Activated naive CD8-positive, alpha-beta T cell treated with anti-CD3 and anti-CD28 coated beads, Interleukin-2, amount 50 U/mL, for 24 hours (primary cell): ENCODE measurements at places on chromosomes 1 and 21.

- no peak for DNase-seq
Observed at GRCh38 chr1:219650880-219651279, 38.0 kb upstream of the ZC3H11B start.

DNA sequence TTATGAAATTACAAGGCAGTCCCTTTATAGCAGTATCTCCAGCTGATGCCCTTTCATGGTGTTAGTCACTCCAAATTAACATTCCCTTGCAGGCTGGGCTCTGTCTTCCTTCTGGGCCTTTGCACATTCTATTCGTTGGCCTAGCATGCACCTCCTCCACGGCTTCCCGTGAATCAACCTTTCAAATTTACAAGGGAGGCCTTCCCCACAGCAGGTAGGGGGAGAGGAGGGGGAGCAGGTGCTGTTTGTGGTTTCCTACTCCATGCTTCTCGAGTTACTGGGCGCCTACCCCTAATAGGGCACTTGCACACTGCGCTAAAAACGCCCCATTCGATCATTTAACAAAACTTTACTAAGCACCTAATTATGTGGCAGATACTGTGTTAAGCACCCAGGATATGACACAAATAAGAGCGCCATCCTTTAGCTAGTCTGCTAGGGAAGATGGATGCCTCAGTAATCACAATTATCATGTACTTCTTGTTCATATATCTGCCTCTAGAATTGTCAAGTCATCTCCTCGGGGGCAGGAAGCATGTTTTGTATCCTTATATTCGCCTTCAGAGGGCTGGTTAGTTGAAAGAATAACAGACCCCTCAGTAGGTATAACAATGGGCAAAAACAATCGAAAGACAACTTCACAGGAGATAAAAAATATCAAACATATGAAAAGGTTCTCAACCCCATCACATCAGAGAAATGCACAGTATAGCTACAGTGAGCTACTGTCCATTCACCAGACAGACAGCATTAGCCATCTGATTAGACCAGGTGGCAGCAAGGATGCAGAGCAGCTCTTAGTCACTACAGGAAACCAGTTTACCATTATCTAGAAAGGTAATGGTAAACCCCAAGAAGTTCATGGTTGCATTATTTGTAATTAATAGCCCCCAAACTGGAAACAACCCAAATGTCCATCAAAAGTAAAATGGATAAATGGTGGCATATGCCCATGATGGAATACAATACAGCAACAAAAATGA lies 1.7 kb upstream of the ADAR start:
- DNase-seq = peak; percentile 48

- no peak for DNase-seq
Observed at GRCh38 chr1:194339471-194339870, 1153.1 kb upstream of the B3GALT2 start.

GRCh38 chr1:22131875-22132486 lies 10.9 kb downstream of the WNT4 start:
- DNase-seq = peak; percentile 69

DNA sequence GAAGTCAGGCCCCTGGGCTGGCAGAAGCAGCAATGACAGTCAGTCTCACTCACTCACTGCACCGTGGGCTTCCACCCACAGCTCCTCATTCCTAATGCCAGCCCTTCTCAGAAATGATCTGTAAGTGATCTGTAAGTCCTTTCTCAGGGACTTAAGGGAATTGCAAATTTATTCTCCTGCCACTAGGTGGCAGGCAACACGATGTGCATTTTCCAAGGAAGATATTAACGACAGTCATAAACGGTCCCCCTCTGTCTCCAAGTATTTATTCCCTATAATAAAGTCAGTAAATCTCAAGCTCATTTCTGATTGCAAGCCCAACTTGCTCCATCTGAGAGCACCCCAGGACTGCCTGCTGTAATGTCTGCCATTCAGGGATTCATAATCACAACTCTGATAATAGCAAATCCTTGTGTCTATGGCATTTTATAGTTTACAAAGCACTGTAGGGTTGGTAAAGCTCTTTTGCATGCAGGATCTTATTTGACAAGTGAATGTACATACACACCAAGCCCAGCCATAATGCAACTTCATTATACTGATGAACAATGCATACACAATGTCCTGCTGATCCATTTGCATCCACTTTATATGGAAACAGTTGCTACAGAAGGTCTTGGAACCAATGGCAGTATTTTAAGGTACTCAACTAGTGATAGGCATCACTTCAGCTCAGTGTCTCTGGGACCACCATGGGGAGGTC lies 380.5 kb upstream of the CAMK1G start:
- DNase-seq = no peak

GRCh38 chr1:161499099-161500039 lies 5.9 kb upstream of the FCGR2A start:
- no peak for DNase-seq

DNA sequence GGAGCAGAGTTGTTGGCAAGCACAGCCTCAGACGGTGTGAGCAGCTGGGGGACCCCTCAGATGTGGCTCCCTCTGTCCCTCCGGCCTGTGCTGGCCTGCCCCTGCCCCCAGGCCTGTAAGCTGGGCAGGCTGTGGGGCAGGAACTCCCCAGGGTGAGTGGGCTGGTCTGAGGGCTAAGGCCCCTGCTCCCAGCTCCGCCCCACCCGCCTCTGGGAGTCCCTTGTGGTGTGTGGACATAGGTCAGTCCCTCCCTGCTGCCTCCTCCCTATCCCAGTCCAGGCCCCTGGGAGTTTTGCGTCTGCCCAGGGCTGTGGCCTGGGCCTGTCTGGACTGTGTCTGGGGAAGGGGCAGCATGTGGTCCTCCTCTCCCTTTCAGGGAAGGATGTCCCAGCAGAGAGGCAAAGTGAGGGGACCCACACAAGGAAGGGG lies 3.6 kb upstream of the VWA1 start:
- no peak for DNase-seq

DNA sequence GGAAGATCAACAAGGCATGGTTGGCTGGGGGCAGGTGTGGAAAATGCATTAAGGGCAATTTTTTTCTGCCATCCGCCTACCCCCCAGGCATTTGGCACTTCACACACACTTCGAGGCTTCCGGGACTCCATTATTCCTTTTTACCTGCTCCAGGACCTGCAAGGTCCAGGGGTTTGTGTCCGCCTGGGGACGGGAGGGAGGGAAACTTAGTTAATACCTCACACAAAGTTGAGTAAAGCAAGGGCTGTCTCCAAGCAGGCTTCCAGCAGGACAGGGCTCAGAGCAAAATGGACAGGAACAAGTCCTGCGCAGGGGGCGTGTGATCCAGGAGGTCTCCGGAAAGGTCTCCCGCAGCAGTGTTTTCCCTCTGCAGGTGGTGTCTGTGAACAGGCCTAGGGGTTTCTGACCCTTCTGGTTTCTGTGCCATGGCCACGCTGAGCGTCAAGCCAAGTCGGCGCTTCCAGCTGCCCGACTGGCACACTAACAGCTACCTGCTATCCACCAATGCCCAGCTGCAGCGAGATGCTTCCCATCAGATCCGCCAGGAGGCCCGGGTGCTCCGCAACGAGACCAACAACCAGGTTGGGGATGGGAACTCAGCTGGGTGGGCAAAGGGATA lies 712 bp downstream of the TEKT2 start:
- DNase-seq = no peak

DNA sequence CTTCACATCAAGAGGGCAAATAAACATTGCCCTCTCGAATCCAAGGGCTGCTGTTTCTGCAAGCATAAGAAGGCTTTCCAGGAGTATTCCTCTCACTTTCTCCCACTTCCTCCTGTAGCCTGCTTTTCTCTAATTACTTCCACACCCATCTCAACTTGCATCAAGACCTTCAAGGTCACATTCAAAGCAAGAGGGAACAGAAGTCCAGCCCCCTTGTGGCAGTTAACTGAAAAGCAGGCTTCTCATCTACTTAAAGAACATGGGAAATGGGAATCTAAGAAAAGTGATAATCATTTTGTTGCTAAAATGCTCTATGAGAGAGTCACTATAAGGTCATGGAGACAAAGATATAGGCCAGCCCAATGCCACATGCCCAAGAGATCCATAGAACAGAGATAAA lies 874.4 kb downstream of the KCNT2 start:
- DNase-seq = no peak

GRCh38 chr1:64873576-64873975 lies 92.8 kb downstream of the JAK1 start:
- DNase-seq = no peak

DNA sequence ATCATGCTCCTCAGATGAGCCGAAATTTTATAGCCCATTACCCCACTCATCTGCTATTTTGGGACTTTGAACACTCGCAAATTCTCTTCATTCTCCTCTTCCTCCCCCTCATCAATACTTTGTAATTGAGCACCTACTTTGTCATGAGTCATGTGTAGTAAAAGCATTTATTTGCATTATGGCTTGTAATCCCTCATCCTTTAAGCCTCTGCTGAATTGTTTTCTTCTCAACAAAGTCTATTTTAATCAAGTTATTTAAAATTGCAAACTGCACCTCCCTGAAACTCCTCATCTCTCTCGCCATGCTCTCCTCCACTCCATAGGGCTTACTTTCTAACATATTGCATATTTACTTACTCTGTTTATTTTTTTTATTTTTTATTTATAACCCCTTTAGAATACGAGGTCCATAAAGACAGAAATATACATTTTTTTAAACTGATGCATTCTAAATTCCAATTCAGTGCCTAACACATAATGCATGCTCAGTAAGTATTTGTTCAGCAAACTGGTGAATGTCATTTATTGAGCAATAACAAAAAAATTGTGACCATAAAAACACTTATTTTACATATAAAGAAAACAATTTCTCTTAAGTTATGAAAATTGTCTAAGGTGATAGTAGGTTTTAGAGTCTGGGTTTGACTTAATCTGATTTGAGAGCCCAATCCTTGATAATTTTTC lies 161.7 kb downstream of the FASLG start:
- DNase-seq = no peak

DNA sequence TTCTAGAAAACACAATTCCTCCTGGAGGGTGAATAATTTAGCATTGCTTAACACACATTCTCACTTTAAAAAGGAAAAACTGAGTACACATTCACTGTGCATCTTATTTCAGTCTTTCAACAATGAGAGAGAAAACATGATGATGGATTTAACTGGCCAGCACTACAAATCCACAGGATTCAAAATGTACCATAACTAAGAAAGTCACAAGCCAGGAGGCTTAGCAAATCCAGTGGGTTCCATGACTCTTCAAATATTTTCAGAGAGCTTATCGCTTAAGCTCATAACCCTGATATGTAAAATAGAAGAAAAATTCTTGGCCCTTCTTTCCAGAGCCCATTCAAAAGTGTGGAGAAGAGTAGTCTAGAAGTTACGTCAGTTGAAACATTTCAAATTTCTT lies 820.3 kb downstream of the LTN1 start:
- DNase-seq = no peak

- no peak for DNase-seq
Observed at GRCh38 chr1:238964631-238965030, 421.7 kb upstream of the CHRM3 start.

GRCh38 chr1:206094024-206094423 lies 23.2 kb downstream of the AVPR1B start:
- DNase-seq = no peak

- no peak for DNase-seq
Observed at GRCh38 chr1:74145086-74145485, 52.9 kb downstream of the LRRIQ3 start.

DNA sequence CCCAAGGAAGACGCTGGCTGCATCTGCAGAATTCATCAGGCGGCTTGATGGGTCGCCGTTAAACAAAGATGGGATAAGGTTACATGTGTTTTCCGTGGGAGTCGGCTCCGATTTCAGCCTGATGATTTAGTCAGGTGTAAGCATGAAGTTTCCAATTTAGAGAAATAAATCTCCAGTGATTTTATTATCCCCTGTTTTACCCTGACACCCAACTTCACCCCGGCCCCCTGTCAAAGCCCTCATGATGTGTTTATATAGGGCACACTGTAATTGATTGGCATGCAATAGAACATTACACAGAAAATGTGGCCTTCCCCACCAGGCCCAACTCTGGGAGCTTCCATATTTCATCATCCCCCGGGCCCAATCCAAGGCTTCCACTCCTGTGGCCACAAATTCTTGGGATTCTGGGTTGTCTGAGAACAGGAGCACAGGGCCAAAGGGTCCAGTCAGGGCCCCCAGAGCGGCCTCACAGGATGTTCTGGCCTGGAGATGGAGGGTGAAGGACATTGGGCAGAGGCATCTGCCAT lies 72.5 kb downstream of the FOXD2 start:
- no peak for DNase-seq

DNA sequence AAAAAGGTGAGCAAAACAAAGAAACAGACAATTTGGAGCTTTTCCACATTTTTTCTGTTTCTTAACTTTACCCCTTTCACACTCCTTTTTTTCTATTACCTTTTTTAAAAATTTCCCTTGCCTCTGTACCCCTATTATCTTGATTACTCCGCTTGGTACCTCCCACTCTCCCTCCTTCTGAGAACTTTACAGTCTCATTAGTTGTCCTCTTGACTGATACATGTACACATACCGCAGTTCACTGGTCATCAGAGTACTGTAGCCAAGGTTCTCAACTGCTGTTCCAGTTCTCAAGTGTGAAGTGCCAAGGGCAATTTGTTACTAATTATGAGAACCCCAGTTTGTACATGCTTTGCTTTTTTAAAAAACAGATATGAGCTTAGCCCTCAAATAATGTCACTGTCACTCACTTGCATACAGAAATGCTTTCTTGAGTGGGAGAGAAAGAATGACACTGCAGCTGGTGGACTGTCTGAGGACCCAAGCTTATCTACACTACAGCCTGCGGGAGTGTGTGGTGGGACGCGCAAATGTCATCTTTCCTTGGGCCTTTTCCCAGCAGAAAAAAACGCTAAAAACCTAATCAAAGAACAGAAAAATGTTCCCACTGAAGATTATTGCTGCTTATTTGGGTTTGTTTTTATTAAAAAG lies 160.8 kb downstream of the DISP1 start:
- no peak for DNase-seq

- DNase-seq = no peak
Observed at GRCh38 chr1:170741678-170742077, 77.7 kb downstream of the PRRX1 start.

DNA sequence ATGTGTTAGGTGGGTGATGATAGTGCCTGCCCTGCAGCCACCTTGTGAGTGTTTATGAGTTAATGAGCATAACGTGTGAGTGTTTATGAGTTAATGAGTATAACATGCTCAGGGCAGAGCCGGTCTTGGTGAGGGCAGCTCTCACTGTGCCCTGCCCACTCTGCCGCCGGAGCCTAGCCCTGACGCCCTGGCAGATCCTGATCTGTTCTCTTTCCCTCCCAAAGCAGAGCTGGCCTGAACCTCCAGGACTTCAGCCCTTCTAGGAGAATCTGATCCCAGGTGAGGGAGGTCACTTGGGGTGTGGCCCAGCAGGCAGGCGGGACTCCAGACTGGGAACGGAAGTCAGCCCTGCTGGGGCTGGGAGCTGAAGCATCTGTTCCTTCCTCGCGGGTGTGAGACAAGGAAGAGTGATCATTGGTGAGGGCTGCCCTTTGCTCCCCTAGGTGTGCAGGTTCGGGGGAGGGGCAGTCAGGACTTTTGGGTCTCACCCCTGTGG lies 5.7 kb downstream of the FBLIM1 start:
- DNase-seq = no peak

- no peak for DNase-seq
Observed at GRCh38 chr1:55535724-55536544, 320.8 kb upstream of the USP24 start.

GRCh38 chr1:160083968-160084770 lies 2.8 kb downstream of the KCNJ9 start:
- peak; percentile 77 for DNase-seq
